ENCODE measurements at places on chromosomes 12 and 14.

GRCh38 chr12:110343736-110344555 lies 59.6 kb downstream of the ANAPC7 start:
- DNase-seq = no peak

- no peak for DNase-seq
Observed at GRCh38 chr14:105155681-105156413, 12.7 kb downstream of the JAG2 start.

DNA sequence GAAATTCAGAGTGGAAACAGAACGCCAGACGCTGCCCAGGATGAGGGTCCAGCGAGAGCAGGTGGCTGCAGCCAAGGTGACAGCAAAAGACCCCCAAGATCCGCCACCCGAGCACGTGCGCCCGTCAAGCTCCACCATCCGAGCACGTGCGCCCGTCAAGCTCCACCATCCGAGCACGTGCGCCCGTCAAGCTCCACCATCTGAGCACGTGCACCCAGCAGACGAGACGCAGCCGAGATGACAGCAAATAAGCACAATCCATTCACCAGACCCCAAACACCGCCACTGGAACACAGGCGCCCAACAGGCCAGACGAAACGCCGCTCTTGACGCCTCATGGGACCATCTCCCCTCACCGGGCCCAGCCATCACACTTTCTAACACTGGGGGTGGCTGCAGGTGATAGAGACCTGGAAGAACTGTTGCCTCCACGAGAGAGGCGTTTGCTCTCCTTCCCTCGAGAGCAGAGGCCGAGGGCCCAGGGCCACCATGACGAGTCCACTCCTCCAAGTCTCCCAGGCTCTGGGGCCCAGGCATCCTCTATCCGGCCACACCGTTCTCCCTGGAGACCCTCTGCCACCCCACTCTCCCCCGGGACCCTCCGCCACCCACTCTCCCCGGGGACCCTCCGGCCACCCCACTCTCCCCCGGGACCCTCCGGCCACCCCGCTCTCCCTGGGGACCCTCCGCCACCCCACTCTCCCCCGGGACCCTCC lies 62.1 kb upstream of the GALNT9 start:
- DNase-seq = no peak

GRCh38 chr12:47821346-47821706 lies 1.6 kb upstream of the HDAC7 start:
- DNase-seq = peak; percentile 55

- DNase-seq = no peak
Observed at GRCh38 chr14:35304812-35305462, 12.8 kb downstream of the PSMA6 start.

DNA sequence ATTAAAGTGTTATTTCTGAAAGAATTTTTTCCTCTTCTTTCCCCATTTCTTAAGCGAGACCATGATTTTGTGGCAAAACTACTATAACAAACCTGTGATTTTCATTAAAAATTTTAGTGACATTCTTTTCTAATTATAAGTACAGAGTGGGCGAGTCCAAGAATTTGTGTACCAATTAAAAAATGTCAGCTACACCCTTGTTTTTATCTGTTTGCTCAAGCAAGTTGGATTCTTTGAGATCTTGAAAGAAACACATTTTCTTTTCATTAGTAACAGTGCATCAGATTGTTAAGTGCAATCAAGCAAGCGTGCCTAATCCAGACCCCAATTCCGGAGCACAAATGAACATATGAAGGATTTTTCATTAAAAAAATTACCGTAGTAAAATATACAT lies 338.8 kb upstream of the DDHD1 start:
- DNase-seq = no peak

DNA sequence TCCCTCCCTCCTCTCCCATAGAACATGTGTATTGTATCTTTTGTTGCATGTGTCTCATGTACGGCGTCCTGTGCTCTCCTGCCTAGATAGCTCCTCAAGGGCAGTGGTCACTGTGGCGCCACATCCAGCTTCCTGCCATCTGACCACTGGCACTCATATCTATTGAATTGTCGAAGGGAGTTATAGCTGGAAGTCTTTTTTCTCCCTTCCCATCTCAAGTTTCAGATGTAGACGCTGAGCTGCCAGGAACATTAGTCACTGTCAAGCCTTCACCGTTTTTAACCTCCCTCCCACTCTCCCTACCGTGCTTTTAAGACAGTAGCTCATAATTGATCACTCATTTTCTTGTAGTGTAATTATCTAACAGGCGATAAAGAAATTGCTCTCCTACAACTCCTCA lies 33.0 kb downstream of the MTHFD1 start:
- peak; percentile 81 for DNase-seq
